ENCODE measurements at places on chromosomes 3 and 15.

DNA sequence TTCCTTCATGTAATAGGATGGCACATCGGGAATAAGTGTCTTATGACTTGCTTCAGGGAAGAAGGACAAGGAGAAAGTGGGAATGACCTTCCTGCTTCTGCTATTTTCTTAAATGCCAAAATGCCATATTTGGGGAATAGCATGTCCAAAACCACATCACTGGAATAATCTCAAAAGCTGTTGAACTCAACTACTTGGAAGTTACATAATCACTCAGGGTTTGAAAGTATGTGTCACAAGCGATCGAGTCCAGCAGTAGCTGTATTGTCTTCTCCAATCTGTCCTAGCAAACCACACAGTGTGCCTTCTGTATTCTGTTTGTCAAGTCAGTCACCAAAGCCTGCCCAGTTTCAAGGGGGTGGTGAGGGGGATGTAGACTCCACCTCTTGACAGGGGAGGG, 58.3 kb upstream of the GADL1 start:
- no peak for DNase-seq

- DNase-seq, result no peak
Observed at GRCh38 chr3:46112984-46113383, 85.7 kb upstream of the XCR1 start.

DNA sequence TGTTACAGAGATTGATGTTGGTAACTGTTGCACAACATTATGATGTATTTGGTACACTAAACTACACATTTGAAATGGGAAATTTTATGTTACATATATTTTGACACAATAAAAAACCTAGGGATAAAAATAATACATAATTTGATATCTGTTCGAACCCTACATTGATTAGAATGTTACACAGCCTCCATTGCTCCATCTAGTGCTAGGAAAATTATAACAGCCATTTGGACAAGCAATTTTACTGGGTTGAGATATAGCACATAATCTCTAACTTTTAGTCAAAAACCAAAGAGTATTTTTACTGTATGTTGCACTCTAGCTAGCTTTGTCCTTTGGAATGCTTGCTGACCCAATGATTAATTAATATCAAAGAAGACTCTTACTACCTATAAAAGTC, 108.1 kb downstream of the LSAMP start:
- no peak for DNase-seq

GRCh38 chr3:26647078-26647477, 24.5 kb downstream of the LRRC3B start:
- DNase-seq, result no peak

DNA sequence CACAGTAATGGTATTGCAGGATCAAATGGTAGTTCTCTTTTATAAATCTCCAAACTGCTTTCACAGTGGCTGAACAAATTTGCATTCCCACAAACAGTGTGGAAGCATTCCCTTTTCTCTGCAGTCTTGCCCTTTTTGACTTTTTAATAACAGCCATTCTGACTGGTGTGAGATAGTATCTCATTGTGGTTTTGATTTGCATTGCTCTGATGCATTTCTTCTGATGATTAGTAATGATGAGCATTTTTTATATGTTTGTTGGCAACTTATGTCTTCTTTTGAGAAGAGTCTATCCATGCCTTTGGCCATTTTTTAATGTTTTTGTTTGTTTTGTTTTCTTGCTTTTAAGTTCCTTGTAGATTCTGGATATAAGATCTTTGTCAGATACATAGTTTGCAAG, 316.1 kb upstream of the TMCO5A start:
- DNase-seq, result no peak

GRCh38 chr15:63200464-63201249, 11.3 kb downstream of the RAB8B start:
- DNase-seq, result no peak

DNA sequence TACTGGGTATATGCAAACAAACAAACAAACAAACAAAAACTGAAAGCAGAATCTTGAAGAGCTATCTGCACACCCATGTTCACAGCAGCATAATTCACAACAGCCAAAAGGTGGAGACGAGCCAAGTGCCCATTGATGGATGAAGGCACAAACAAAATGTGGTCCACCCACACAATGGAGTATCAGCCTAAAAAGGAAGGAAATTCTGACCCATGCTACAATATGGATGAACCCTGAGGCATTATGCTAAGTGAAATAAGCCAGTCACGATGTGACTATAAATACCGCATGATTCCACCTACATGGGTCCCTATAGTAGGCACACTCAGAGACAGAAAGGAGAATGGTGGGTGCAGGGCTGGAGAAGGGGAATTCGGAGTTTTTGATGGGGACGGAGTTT, 24.1 kb downstream of the XPC start:
- DNase-seq, result no peak

DNA sequence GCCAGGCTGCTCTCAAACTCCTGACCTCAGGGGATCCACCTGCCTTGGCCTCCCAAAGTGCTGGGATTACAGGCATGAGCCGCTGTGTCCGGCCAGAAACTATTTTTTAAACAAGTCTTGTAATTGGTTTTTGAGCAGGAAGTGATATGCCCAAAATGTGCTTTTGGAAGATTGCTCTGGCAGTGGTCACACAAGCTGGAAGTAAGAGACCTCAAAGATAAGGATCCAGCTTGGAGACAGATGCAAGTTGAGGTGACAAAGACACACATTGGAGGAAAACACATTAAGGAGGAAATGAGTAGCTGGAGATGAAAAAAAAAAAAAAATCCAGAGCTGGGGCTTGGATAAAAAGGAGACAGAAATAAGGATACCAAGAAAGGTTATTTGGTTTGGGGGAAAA, 6.3 kb downstream of the TM4SF18 start:
- no peak for DNase-seq

GRCh38 chr3:48077815-48078214, 61.6 kb upstream of the MAP4 start:
- DNase-seq, result no peak

- no peak for DNase-seq
Observed at GRCh38 chr15:38017721-38018120, 83.3 kb downstream of the TMCO5A start.

GRCh38 chr3:69012100-69012799, 1.2 kb downstream of the EOGT start:
- DNase-seq, result no peak

DNA sequence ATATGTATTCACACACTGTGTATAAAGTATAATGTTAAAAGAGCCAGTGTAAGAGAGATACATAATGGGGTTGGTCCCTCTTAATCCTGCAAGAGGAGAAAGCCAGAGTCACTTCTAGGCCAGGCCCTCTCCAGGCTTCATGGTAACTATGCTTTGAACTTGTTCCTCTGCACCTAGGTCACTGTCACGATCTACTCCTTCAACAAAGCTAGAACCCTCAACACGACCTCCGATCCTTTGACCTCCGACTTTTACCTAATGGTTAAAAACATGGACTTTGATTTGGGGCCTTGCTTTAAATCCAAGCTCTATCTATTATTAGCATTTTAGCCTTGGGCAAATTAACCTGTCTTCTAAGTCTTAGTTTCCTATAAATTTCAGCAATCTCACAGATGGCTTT, 153.9 kb upstream of the NR2E3 start:
- no peak for DNase-seq

DNA sequence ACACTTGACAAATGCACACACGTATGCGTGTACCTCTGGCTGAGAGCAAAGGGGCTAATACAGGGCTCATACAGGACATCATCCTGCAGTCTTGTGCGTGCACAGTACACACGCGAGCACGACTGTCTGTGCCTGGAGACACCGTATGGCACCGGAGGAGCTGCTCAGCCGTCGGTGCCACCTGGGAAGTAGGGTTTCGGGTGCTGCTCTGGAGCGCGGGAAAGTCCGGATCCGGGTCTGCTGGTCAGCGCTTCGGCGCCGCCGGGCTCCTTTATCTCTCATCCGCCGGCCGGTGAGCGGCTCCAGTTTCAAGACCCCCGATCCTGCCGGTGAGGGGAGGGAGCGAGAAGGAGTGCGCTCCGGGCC, 9.3 kb downstream of the FOXL2 start:
- DNase-seq, result no peak

- DNase-seq, result no peak
Observed at GRCh38 chr3:38907426-38907825, 91.4 kb upstream of the SCN10A start.

GRCh38 chr15:93859176-93859575, 372.2 kb upstream of the MCTP2 start:
- no peak for DNase-seq
